ENCODE measurements at places on chromosomes 4 and X.
A peak's percentile ranks its signal among the peaks of the same experiment; 100 is the strongest.

DNA sequence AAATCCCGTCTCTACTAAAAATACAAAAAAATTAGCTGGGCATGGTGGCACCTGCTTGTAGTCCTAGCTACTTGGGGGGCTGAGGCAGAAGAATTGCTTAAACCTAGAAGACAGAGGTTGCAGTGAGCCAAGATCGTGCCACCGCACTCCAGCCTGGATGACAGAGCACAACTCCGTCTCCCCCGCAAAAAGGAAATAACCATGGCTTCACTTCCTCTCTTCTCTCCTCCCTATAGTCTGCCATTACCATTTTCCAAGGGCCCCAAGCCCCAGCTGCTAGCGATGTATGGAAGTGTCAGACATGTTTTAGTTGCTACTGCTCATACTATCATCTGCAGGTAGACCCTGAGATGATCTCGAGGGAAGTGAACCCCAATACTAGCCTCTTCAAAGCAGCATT is 177.3 kb upstream of the FAM9B start:
- no peak for DNase-seq

- DNase-seq = no peak
Observed at GRCh38 chr4:184805462-184806228, 20.1 kb downstream of the ACSL1 start.

DNA sequence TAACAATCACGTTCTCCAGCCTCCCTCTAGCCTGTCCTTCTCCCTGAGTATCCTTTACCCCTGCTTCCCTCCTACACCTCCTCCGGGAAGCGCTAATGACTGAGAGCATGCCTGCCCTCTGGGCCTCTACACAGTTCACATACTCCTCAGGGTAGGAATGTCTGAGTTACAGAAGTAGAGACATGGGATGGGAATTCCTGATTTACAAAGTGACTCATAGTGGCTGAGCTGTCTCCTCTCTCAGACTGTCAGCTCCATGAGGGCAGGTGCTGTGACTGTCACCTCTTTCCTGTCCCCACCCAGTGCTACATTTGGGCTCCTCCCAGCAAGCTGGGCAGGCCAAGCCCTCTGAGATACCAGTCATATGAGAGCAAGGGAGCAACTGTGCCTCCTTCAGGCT is 2.6 kb downstream of the LAS1L start:
- no peak for DNase-seq

DNA sequence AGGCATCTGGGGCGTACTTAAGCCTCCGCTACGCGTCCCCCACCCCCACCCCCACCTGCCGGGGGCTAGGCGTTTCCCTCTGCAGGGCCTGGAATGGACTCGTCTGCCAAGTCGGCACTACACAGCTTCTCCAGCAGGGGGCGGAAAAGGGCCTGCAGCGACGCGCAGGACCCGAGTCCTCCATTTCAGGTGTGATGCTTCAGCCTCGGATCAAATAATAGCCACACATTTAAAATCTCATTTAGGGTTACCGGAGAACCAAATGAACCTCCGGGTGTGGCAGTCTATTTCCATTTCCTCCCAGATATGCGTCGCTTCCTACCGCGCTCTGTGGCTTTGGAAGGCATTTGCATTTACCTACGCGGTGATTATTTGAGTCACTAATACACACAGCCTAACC is 2.9 kb downstream of the PAK3 start:
- DNase-seq = peak; percentile 20

DNA sequence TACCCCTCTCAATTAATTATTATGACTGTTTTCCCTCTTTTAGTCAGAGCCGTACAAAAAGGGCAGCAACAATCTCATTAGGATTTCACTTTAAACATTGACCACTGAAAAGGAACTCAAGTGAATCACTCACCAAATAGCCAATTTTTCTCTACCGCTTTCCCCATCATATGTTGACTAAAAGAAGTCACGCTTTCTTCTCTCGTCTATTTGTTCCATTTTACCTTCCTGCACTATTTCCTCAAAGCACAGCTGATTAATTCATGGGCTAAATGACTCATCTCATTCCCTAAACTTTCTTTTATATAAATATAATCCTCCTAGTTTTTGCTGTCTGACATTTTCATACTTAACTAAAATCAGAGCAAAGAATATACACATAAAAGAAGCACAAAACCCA is 8.2 kb downstream of the MID1 start:
- DNase-seq = no peak
